ENCODE measurements at places on chromosomes 2 and 18.

DNA sequence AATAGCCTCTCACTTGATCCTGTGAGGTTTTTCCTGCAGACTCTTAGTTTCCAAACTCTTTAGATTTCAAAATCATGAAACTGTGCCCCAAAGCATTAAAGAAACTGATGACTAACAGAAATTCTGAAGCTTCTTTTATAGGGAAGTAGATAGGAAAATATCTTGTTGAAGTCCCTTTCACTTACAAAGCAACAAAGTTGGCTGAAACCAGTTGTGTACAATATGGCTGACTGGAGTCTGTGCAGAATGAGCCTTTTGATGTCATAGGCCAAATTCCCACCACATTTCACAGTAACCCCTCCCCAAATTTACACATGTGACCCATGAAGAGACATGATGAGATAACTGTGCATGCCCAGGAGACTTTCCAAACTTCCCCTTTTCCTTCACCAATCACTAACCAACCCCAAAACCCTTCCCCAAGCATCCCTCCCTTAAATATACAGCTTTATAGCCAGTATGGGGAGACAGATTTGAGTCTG lies 61.7 kb upstream of the NCK2 start:
- H3K4me1 ChIP-seq = no peaks in the 10 kb centered on the region
- no peak overlapping the region for H3K4me3 ChIP-seq
- peaks cover 3% of the 10 kb centered on the region for H3K27me3 ChIP-seq
- no peaks in the 10 kb centered on the region for H3K36me3 ChIP-seq
- H3K27ac ChIP-seq = no peak overlapping the region
- no peak for DNase-seq

- H3K27ac ChIP-seq = no peak overlapping the region
- no peak for DNase-seq
- no peaks in the 10 kb centered on the region for H3K27me3 ChIP-seq
- H3K4me1 ChIP-seq = peaks cover 13% of the 10 kb centered on the region
These were observed 45.3 kb upstream of the SPAG16 start for GRCh38 chr2:213238753-213239495.

GRCh38 chr2:144456680-144457079 lies 63.2 kb downstream of the ZEB2 start:
- peak overlapping the region; percentile 68 for H3K27ac ChIP-seq
- H3K36me3 ChIP-seq = peaks cover 7% of the 10 kb centered on the region
- H3K4me3 ChIP-seq = no peak overlapping the region
- DNase-seq = no peak

- no peak overlapping the region for H3K4me3 ChIP-seq
- H3K36me3 ChIP-seq = no peaks in the 10 kb centered on the region
- no peaks in the 10 kb centered on the region for H3K4me1 ChIP-seq
- H3K27me3 ChIP-seq = no peaks in the 10 kb centered on the region
These were observed 78.8 kb downstream of the BCL2 start for GRCh38 chr18:63240531-63241316.

DNA sequence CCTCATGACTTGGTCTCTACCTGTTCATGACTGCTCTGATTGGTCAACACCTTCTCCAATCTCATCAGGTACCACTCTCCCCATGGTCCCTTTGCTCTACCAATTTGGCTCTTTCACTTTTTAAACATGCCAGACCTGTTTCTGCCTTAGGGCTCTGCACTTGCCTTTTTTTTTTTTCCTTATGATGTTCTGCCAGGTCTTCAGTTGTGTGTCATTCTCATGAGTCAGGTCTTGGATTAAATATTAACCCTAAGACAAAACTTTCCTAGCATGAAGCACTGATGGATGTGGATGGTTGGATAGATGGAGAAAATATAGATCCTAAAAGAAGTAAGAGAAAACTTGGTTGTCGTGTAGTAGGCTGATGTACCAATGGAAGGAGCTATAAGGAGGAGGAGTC lies 219.3 kb downstream of the TTC32 start:
- H3K4me1 ChIP-seq = no peaks in the 10 kb centered on the region
- no peaks in the 10 kb centered on the region for H3K36me3 ChIP-seq
- H3K27ac ChIP-seq = no peak overlapping the region
- no peak for DNase-seq
- H3K27me3 ChIP-seq = peaks cover 7% of the 10 kb centered on the region

DNA sequence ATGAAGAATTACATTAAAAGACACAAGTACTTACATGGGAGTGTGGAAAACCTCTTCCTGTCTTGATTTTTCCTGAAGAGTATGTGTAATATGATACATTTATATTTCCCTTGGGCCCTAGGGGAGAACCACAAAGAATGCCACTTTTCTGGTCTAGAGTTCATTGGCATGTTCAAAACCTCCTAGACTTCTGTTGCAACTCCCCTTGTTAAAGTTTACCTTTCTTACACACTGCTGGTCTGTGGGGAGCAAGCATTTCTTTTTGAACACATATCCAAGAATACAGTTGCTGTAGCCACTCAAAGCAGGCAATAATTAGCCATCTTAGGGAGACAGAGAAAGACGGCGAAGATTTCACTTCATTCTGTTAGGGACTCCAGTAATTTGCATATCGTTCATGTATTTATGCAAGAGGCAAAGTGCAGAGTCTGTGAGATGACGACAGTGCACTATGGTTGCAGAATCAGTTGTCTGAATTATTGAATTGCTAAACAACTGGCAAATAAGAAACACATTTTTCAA lies 103.5 kb downstream of the NOL4 start:
- no peaks in the 10 kb centered on the region for H3K27me3 ChIP-seq
- no peak overlapping the region for H3K4me3 ChIP-seq
- no peaks in the 10 kb centered on the region for H3K36me3 ChIP-seq
- DNase-seq = no peak

GRCh38 chr2:169709981-169710380 lies 15.7 kb downstream of the PHOSPHO2 start:
- no peak overlapping the region for H3K4me3 ChIP-seq
- H3K27ac ChIP-seq = no peak overlapping the region
- no peaks in the 10 kb centered on the region for H3K4me1 ChIP-seq
- peaks cover 6% of the 10 kb centered on the region for H3K36me3 ChIP-seq
- no peak for DNase-seq
- peaks cover 2% of the 10 kb centered on the region for H3K27me3 ChIP-seq

- H3K27me3 ChIP-seq = peaks cover 1% of the 10 kb centered on the region
- peaks cover 4% of the 10 kb centered on the region for H3K4me1 ChIP-seq
- no peak for DNase-seq
- H3K36me3 ChIP-seq = no peaks in the 10 kb centered on the region
- H3K27ac ChIP-seq = no peak overlapping the region
These were observed 250.8 kb upstream of the CTAGE1 start for GRCh38 chr18:22668496-22668895.

GRCh38 chr2:211367711-211368110 lies 811.3 kb downstream of the CPS1 start:
- H3K4me1 ChIP-seq = peaks cover 3% of the 10 kb centered on the region
- DNase-seq = no peak
- no peaks in the 10 kb centered on the region for H3K36me3 ChIP-seq
- H3K4me3 ChIP-seq = no peak overlapping the region
- H3K27me3 ChIP-seq = no peaks in the 10 kb centered on the region

- H3K27me3 ChIP-seq = no peaks in the 10 kb centered on the region
- peak overlapping the region; percentile 92 for H3K27ac ChIP-seq
- no peak for DNase-seq
- H3K4me3 ChIP-seq = no peak overlapping the region
- H3K36me3 ChIP-seq = no peaks in the 10 kb centered on the region
These were observed 90.6 kb upstream of the EFEMP1 start for GRCh38 chr2:56014046-56014730.

DNA sequence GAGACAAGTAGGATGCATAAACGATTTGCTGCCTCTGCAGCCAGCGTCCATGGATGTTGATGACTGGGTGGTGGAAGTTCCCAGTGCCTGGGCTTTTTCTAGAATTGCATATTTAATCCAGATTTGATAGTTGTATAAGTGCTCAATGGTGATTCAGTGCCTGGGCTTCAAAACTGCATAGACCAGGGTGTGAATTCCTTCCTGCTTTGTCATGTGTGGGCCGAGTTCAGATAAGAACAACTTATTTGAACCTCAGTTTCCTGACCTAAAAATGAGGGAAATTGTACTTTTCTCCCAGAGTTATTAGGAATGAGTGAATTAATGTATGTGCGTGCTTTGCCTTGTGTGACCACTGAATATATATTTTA lies 154.6 kb downstream of the WDSUB1 start:
- no peak overlapping the region for H3K27ac ChIP-seq
- peaks cover 10% of the 10 kb centered on the region for H3K27me3 ChIP-seq
- H3K4me1 ChIP-seq = peaks cover 57% of the 10 kb centered on the region
- H3K36me3 ChIP-seq = peaks cover 22% of the 10 kb centered on the region

DNA sequence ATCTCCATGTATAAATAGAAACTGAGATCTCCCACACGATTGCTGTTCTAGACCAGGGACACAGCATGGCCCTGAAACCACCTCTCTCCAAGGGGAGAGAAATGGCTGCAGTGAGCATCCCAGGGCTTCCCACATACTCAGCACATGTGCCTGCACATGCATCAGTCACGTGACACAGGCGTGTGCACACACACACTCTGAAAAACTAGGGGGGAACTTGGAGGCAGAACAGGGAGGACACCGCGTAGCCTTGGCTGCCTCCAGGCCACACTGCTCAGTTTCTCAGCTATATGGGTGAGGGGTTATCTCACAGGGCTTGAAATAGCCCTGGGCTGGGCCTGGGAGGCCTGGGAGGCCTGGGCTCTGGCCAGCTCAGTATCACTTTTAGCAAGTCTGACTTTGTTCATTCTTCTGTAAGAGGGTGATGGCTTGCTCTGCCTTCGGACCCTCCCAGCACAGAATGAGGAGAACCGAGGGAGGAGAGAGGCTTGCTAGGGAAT lies 66.9 kb downstream of the EMX1 start:
- no peak overlapping the region for H3K27ac ChIP-seq
- no peak overlapping the region for H3K4me3 ChIP-seq
- peaks cover 3% of the 10 kb centered on the region for H3K27me3 ChIP-seq
- H3K4me1 ChIP-seq = peaks cover 6% of the 10 kb centered on the region
- peaks cover 17% of the 10 kb centered on the region for H3K36me3 ChIP-seq
- no peak for DNase-seq

DNA sequence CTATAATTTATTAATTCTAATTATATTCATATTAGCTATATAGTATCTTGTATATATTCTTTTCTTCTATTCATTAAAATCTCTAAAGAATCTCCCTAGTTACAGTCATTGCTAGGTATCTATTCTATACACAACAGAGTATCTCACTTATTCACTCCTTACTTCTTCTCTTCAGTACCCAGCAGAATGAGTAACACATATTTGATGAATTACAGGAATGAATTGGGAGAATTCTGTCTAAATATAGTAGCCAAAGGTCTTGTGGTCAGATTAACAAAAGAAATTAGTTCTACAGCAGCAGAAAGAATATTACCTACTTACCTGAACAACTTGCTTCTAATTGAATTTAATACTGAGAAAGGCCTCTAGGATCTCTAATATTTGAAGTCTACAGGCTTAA lies 758.0 kb upstream of the ZEB2 start:
- H3K4me1 ChIP-seq = no peaks in the 10 kb centered on the region
- H3K27me3 ChIP-seq = no peaks in the 10 kb centered on the region
- H3K36me3 ChIP-seq = no peaks in the 10 kb centered on the region
- no peak for DNase-seq
- no peak overlapping the region for H3K4me3 ChIP-seq
- no peak overlapping the region for H3K27ac ChIP-seq

- peaks cover 53% of the 10 kb centered on the region for H3K4me1 ChIP-seq
- no peak for DNase-seq
- no peak overlapping the region for H3K27ac ChIP-seq
- H3K27me3 ChIP-seq = no peaks in the 10 kb centered on the region
- peaks cover 19% of the 10 kb centered on the region for H3K36me3 ChIP-seq
These were observed 82.3 kb downstream of the ARHGAP28 start for GRCh38 chr18:6811816-6812215.

DNA sequence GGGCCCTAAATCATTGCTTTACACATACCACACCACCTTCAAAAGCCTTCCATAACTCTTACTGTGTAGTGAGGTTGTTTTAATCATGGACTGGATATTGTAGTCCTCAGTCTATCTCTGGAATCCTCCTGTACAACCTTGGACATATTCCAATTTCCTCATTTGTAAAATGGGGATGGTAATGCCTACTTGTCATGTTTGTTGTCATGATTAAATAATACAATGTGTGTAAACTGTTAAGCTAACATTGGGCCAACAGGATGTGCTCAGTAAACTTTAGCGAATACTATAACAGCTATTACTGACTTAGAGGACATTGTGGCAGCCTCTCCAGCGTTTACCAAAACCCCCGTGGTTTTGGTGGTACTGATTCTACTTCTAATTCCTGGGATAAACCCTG lies 74.7 kb upstream of the PTPRM start:
- H3K36me3 ChIP-seq = no peaks in the 10 kb centered on the region
- DNase-seq = no peak
- H3K4me1 ChIP-seq = peaks cover 5% of the 10 kb centered on the region

DNA sequence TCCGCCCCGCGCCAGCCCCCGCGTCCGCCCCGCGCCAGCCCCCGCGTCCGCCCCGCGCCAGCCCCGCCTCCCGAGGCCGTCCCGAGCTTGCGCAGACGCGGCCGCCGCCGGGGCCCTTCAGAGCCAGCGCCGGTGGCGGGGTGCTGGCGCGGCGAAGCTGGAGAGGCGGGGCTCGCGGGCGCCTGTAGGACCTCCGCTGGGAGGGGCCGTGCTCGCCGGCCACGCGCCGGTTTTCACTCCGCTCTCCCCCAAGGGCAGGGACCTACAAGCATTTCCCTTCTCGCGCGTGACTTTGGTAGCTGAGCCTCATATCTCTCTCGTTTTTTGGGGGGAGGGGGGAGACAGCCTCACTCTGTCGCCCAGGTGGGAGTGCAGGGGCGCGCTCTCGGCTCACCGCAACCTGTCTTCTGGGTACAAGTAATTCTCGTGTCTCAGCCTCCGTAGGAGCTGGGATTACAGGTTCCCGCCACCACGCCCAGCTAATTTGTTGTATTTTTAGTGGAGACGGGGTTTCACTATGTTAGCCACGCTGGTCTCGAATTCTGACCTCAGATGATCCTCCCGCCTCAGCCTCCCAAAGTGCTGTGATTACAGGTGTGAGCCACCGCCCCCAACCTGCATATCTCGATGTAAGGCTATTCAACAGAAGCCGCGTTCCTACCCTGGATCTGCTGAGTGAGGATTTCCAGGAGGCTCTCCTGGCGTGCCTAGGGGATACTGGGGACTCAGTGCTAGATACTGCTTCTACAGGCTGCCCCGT lies at the start of gene ZNF514:
Gene ZNF514, minus strand, starts transcription at position 159 of the 760 bp plus-strand sequence. CDS start 6,595 bp downstream, outside the sequence.
- peaks cover 25% of the 10 kb centered on the region for H3K36me3 ChIP-seq
- peaks cover 9% of the 10 kb centered on the region for H3K4me1 ChIP-seq
- peak; percentile 65 for DNase-seq
- peak within 1 kb of the TSS; percentile 92 for H3K4me3 ChIP-seq
- H3K27me3 ChIP-seq = peaks cover 6% of the 10 kb centered on the region

DNA sequence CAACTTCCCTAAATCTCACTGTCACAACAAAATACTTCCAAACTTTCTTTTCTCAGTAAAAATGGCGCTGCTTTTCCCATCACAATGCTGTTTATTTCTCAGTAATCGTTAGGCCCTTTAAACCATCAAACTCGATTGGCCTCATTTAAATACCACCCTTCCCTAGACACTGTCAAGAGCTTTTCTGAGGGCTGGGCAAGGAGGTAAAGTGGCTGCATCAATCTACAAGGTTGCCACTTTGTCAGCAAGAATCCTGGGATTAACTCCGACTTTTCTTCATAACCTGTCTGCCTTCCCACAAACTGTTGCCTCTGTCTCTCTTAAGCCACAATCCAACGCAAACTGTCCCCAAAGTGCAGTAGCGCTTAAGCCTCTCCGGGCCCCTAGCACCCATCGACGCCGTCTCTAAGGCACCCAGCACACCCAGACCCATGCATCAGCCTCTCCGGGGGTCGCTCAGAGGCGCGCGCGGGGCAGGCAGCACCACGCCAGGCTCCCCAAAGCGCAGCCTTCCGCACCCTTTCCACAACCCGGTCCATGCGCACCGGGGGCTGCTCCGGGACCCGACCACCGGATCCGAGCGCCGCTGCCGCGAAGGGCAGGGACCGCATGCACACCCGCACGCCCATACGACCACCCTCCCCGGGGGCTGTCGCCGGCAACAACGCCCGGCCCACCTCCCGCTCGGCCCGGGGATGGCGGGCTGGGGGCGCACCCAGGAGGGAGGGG lies 683 bp downstream of the MBOAT2 start:
- H3K27ac ChIP-seq = peak overlapping the region; percentile 44
- peaks cover 37% of the 10 kb centered on the region for H3K4me1 ChIP-seq
- H3K36me3 ChIP-seq = peaks cover 4% of the 10 kb centered on the region
